WTC11 (cell line): ENCODE measurements at places on chromosomes 6 and 20.

DNA sequence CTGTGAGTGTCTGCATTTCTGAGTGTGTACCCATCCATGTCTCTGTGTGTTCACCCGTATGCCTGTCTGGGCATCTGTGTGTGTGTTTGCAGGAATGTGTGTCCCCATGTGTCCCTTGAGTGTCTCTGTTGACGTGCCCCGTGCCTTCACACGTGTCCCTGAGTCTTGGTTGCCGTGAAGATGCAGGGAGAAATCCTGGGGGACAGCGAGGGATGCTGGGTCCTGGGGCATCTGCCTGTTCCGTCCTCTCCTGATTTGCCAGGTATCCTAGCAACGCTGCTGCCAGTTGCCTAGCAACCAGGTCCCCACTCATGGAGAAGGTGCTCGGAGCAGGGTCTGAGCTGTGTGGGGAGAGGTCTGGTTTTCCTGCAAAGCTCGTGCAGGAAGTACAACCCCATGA lies 6.0 kb upstream of the LKAAEAR1 start:
- no peaks in the 10 kb centered on the region for H3K36me3 ChIP-seq
- no peak for DNase-seq
- H3K4me3 ChIP-seq = no peak overlapping the region
- H3K27ac ChIP-seq = no peak overlapping the region
- peaks cover 7% of the 10 kb centered on the region for H3K4me1 ChIP-seq

DNA sequence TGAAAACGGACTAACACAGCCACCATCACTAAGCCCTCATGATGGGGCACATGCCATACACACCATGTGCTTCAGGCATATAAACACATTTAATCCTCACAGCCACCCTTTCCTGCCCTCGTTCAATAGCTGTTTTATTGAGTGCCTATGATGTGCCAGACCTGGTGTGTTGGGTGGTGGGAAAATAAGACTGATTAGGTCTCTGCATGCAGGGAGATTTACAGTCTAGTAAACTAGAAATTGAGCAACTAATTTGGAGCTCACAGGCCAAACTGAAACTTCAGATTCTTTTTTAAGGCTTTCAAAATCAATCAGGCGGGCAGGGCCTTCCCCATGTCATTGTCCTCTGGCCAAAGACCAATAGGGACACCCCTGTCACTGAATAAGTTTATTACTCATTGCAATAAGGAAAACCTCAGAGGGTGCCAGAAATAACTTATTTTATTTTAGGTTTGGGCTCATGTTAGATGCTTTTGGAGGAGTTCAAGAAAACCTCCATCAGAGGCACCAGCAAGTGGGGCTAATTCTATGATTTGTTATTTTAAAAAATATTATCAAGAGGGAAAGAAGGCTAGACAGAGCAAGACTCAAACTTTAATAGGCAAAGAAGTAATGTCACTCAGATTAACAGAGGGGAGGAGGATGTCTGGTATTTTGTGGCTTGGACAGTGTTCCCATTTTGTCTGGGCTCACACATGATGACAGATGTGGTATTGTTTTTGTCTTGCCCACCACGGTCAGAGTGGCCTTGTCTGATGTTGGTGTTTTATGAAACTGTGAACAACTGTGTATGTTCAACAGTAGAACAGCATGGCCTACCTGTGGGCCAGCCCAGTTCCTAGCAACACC lies 12.0 kb downstream of the ZFP64 start:
- no peaks in the 10 kb centered on the region for H3K27me3 ChIP-seq
- no peak overlapping the region; the same call in 1 of the 2 replicates for H3K27ac ChIP-seq
- peaks cover 18% of the 10 kb centered on the region for H3K36me3 ChIP-seq
- DNase-seq = no peak

DNA sequence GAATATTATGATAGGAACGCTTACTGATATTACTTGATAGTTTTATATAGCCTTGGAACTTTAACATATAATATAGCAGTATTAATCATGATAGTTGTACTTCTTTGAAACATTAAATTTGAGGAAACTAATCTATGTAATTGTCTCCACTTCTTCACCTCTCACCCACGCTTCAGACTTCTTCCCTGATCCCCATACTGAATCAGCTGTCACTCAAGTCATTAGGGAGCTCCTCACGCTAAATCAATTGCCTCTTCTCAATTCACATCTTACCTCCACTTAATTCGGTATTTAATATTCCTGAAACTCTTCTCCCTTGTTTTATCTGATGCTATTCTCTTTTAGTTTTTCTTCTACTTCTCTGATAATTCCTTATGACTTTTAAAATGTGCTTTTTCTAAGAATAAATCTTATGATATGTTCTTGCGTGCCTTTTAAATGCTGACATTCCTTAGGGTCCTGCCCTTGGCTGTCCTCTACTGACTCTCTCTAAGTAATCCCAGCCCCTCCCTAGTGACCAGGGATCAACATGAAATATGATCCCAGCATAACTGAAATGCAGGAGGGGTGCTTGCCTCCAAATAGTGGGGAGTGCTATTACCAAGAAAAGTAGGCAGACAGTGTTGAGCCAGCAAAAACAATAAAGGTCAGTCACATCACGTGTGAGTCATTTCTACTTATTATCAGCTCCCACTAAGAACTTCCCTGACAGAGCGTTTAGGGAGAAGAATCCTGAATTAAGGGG lies 9.9 kb downstream of the ANKRD66 start:
- no peak for DNase-seq
- no peak overlapping the region for H3K27ac ChIP-seq
- H3K4me1 ChIP-seq = peaks cover 2% of the 10 kb centered on the region; the same call in 1 of the 2 replicates
- H3K27me3 ChIP-seq = peaks cover 4% of the 10 kb centered on the region; the same call in 1 of the 2 replicates
- H3K36me3 ChIP-seq = no peaks in the 10 kb centered on the region

- peak overlapping the region; percentile 57; the same call in 1 of the 2 replicates for H3K27ac ChIP-seq
- H3K4me3 ChIP-seq = no peak overlapping the region
- H3K27me3 ChIP-seq = no peaks in the 10 kb centered on the region; the same call in 1 of the 2 replicates
- DNase-seq = no peak
Measured at GRCh38 chr6:157469378-157469777, 88.4 kb downstream of the ZDHHC14 start.

DNA sequence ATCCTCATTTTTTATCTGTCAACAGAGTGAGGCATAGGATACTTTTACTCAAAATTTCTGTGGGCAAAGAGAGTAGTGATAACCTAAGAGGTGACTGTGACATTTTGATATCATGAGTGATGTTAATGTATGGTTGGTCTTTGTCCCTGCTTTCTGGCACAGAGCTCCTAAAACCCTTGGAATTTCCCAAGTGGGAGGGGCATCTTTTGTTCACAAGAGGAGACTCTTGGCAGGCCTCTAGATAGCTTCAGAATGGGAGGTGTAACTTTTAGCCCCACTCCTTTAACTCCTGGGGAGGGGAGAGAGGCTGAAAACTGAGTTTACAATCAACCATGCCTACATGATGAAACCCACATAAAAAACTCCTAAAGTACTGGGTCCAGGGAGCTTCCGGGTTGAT lies 527.8 kb downstream of the RFPL4B start:
- peaks cover 3% of the 10 kb centered on the region; the same call in 1 of the 2 replicates for H3K4me1 ChIP-seq
- no peaks in the 10 kb centered on the region for H3K27me3 ChIP-seq
- H3K36me3 ChIP-seq = peaks cover 16% of the 10 kb centered on the region; the same call in 1 of the 2 replicates
- DNase-seq = no peak
